ENCODE measurements at places on chromosomes 1 and 21. TPM values are rescaled to one million over a fixed set of nuclear protein-coding genes. Genes with fewer than 3 reads are reported as not detected.

GRCh38 chr1:57431400-57431799, 7.5 kb upstream of the DAB1 start:
- peak overlapping the region; percentile 39 for H3K4me3 ChIP-seq
- DNase-seq, result no peak
- H3K4me1 ChIP-seq, result no peaks in the 10 kb centered on the region

DNA sequence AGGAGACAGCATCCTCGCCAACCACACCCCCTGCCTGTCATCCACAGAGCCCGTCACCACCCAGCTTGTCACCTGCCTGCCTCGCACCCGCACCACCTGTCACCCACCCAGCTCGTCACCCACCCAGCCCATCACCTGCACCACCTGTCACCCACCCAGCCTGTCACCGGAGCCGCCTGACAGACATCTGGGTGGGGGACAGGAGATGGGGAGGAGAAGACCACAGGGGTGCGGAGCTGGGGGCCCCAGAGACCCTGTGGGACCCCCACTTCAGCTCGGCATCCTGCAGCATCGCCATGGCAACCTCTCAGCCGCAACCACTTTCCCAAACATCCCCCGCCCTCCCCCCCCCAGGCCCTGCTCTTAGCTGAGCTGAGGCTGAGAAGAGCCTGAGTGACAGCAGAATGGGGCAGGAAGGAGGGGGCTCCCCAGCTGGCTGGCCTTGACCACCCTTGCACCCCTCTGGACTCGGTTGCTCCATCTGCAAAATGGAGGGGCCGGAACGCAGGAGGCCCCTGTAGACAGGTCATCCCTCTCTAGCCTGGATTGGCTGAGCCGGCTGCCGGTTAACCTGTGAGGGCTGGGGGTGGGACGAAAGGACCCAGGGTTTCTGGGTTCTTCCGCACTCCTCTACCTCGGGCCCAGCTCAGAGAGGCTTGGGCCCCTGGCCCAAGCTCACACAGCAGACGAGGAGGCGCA, 11.6 kb downstream of the AHDC1 start:
- H3K27me3 ChIP-seq, result no peaks in the 10 kb centered on the region
- H3K36me3 ChIP-seq, result peaks cover 22% of the 10 kb centered on the region
- H3K4me1 ChIP-seq, result peaks cover 98% of the 10 kb centered on the region
- peak overlapping the region; percentile 22 for H3K4me3 ChIP-seq
- peak overlapping the region; percentile 62 for H3K27ac ChIP-seq
- no peak for DNase-seq

GRCh38 chr1:4650481-4650880, 3.9 kb upstream of the AJAP1 start:
- no peaks in the 10 kb centered on the region for H3K4me1 ChIP-seq
- H3K27me3 ChIP-seq, result peaks cover 25% of the 10 kb centered on the region
- no peaks in the 10 kb centered on the region for H3K36me3 ChIP-seq
- H3K27ac ChIP-seq, result no peak overlapping the region
- H3K4me3 ChIP-seq, result no peak overlapping the region

GRCh38 chr1:172332230-172332629, 88.3 kb upstream of the C1orf105 start:
- H3K4me1 ChIP-seq, result no peaks in the 10 kb centered on the region
- no peak overlapping the region for H3K27ac ChIP-seq
- H3K27me3 ChIP-seq, result no peaks in the 10 kb centered on the region

Gene ABCA4
- total RNA-seq, result not detected
